Germinal center (tissue), 1 donor: ENCODE measurements at places on chromosomes 12 and 14.

GRCh38 chr14:19823178-19823577 lies 19.6 kb downstream of the OR4N2 start:
- no peak for DNase-seq

DNA sequence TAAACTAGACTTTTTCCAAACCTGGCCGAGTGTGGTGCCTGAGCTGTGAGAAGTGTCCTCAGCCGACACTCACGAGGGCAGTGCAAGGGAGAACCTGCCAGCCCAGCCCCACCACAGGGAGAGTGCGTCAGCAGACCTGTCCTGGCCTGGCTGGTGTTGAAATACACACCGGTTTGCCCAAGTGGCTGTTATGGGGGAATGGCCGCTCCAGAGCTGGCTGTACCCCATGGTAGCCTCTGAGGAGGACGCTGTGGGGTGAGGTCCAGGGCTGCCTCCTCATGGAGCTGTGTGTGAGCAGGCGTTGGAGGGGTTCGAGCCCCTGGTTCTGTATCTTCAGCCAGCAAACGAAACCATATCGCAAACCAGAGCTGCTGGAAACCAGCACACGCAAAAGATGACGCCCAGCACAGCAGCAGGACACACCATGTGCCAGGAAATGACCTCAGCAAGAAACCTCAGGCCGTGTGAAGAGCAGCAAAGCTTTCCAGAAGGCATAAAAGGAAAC lies 9.4 kb downstream of the ANKRD9 start:
- DNase-seq: no peak

- DNase-seq: peak; percentile 81
Observed at GRCh38 chr14:74425525-74426201, 347 bp downstream of the SYNDIG1L start.

- DNase-seq: peak; percentile 7
Observed at GRCh38 chr12:82527165-82527780, 159.4 kb upstream of the TMTC2 start.

DNA sequence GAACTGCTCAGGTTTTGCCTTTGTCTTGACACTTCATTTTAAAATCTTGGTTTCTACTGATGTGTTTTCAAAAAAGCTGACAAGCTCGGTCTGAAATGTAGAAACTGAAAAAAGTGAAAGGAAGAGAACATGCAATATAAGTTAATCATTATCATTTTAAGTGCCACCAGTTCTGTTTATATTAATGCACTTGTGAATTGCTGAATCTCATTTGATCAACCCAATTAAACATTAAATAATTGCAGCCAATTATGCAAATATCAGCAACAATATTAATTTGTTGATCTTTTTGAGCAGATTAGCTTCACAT lies 133.8 kb downstream of the BCAT1 start:
- DNase-seq: no peak

- DNase-seq: no peak
Observed at GRCh38 chr14:63228217-63228616, 24.0 kb downstream of the RHOJ start.
